HS-27A (cell line): ENCODE measurements at places on chromosomes 1 and 21.

- DNase-seq = peak; percentile 56
These were observed 92.5 kb downstream of the CDC42BPA start for GRCh38 chr1:227225715-227226346.

DNA sequence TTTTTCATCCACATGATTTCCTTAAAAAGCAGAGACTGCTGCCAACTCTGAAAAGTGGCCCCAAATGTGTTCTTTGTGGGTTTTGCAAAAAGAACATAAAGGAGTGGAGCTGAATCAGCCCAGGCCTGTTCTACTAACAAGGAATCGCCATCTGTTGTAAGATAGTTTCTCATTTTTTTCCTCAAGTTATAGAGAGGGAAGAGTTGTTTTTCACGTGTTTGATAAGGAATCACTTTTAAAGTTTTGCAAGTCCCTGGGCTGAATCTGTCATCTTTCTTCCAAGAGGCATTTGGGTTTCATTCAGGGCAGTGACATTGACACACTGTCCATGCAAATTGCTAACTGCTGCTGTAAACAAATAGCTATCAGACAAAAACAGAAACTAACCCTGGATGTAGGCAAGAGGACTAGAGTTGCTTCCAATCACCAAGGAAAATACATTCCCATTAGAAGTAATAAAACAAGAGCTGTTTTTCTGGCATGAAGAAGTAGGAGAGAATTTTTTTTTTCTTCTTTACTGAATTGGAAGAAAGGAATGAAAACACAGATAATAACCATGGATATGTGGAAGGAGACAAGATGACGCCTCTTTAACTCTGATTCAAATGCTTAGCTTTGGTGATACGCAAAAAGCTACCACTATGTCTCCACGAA, 58.8 kb upstream of the TBX15 start:
- DNase-seq = no peak

GRCh38 chr1:167832693-167833092, 81.2 kb downstream of the ADCY10 start:
- DNase-seq = no peak

GRCh38 chr1:187838335-187839293, 1009.9 kb downstream of the PLA2G4A start:
- no peak for DNase-seq
